ENCODE measurements at places on chromosomes 7 and 10.

DNA sequence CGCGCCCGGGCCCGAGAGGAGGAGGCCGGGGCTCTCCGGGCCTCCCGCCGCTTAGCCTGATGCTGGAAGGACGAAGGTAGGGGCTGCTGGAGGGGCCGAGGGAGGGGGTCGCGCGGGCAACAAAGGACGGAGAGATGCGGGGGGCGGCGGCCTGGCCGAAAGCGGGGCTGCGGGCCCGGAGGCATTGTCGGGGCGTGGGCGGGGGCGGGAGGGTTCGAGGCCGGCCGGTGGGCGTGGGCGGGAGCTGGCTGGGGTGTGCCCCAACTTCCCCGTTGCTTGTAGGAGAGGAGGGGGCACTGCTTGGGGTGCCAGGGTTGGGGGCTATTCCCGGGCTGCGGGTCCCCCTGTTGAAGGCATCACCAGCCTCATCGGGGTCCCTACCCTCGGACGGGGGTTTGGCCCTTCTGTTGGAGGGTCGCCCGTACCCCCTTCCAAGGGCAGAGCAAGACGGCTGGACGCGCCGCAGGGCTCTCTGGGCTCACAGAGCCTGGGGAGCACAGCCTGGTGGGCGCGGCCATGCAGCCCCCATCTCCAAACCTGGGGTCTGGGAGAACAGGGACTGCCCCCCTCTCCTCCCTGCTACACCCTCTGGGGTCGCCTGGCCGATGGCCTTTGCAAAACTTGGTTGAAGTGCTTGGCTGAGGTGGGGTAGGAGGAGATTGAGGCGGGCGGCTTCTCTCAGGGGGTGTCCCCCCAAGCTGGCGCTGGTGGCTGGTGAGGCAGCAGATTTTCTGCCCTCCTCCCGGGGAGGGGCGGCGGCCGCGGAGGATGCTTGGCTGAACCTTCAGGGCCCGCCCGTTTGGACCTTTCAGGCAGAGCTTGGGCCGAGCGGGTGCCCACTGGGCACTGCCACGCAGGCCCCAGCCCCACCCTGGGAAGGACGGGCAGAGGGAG is 699 bp downstream of the CLIP2 start:
- peak; percentile 19 for DNase-seq

DNA sequence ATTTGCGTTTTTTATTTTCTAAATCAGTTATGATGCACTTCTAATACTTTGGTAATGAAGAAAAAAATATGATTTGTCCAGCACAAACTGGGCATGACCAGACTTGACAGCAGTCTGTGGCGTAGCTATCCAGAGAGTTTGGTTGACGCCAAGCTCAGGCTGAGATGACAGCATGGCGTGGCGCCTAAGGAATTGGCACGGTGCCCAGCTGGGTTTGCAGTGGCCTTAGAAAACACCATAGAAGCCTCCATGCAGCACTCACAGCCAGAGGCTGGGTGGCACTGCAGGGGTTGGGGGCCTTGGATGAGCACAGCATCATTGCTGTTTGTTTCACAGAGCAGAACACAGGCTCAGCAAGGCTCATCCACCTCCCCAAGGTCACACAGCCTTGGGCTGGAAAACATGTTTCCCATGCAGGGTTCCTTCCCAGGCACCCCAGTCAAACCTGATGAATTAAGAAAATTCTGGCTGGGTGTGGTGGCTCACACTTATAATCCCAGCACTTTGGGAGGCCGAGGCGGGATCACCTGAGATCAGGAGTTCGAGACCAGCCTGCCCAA is 88.9 kb downstream of the GTF2IRD1 start:
- no peak for DNase-seq

DNA sequence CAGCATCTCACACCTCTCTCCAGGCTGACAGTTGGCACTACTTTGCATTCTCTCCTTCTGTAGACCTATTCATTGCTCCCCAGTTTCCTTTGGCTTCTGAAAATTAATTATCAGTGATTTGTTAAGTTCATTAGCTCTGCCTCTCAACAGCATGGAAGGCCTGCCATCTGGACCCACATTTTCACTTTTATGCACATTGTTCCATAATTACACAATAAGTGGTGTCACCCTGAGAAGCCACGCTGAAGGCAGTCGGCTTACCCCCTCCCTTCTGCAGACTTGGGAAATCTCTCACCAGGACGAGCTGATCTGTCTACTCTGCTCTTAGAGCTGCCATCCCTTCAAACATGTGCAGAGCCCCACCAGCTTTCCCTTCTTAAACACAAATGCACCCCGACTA is 64.7 kb downstream of the SLIT1 start:
- no peak for DNase-seq

DNA sequence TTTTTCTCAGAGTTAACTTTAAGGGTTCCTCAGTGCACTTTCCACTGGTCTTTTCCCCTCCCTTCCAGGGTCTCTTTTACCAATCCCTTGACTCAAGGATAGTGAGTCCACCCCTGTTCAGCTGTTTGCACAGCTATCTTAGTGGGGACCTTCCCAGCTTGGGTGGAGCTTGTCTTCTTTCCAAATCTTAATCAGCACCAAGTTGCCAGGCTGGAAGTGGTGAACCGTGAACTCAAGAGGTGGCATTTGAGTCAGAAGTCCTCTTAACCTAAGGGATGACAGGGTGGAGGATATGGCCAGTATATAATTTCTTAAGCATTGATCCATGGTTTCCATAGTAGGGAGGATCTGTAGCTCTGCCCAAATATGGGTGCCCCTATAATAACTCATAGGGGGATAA is 25.0 kb downstream of the MAPK8 start:
- DNase-seq: no peak

GRCh38 chr10:1002425-1003006 is 14.3 kb downstream of the GTPBP4 start:
- no peak for DNase-seq
